CD4-positive, alpha-beta T cell treated with Interleukin-21 for 1 hour (primary cell): ENCODE measurements at places on chromosomes 12 and 14.

DNA sequence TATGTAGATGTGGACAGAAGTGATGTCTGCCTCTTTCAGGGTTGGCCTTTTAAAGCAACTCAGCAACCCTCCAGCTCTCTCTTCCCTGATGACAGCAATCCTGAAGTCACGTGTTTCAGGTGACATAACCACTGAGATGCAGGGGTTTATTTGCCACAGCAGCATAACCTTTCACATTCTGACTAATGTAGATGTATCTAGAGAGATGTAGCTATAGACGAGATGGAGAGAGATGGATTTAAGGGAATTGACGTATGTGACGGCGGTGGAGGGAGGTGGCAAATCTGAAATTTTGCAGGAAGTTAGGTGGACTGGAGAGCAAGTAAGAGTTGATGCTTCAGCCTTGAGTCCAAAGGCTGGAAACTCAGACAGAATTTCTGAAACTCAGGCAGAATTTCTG is 126.0 kb downstream of the ZFP36L1 start:
- DNase-seq = no peak

- DNase-seq = no peak
Measured at GRCh38 chr12:67413577-67413976, 144.4 kb downstream of the CAND1 start.

DNA sequence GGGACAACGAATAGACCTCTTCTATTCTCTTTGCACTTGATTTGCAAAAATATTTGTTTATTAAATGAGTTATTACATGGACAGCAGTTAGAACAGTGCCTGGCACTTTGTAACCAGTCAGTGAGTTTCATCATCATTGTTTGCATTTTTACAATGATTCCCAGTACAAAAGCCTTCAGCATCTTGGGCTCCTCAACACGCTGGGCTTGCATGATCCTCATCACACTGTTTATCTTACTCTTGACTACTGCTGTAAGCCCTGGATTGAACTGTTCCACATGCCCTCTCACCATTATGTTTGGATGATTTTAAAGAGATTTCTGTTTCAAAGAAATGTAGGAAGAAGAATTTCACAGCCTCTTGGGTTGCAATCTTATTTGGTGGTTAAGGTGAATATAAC is 204.3 kb downstream of the PELI2 start:
- no peak for DNase-seq

DNA sequence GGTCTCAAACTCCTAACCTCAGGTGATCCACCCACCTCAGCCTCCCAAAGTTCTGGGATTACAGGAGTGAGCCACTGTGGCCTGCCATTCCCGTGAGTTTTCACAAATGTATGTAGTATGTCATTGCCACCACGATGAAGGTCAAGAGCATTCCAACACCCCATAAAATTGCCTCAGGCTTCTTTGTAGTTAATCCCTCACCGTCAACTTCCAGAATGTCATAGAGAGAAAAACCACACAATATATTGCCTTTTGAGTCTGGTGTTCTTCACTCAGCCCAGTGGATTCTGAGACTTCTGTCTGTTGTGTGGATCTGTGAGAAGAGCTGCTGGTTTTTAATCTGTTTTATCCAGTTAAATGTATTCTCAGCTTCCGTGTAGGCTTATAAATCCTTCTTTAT is 12.6 kb upstream of the CFAP251 start:
- DNase-seq = no peak

GRCh38 chr14:92539419-92539818 is 25.8 kb downstream of the RIN3 start:
- no peak for DNase-seq

- no peak for DNase-seq
Measured at GRCh38 chr12:38159591-38160317, 156.8 kb upstream of the ALG10B start.

DNA sequence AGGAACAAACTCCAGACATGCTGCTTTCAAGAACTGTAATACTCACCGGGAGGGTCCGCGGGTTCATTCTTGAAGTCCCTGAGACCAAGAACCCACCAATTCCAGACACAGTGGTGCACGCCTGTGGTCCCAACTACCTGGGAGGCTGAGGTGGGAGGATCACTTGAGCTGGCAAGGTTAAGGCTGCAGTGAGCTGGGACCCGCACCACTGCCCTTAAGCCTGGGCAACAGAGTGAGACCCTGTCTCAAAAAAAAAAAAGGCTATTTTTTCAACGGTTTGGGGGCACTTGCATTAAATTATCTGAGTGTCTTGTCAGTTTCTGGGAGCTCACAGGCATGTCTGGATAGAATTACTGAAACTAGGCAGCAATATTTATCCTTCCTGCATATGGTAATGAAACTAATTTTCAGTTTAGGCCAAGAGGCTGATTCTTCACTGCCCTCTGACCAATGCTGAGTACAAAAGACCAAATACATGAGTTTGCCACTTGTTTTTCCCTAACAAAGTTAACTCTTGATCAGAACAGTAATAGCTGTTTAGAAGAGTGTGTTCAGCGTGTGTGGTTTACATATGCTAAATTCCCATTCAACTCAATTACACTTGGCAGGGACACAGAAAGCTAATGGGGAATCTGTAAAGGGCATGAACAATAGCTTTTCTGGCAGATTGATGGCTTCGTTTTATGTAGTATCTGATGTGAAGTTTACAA is 65.8 kb upstream of the RASSF3 start:
- no peak for DNase-seq

- DNase-seq = no peak
Measured at GRCh38 chr14:73713206-73713802, 880 bp downstream of the PNMA1 start.

- DNase-seq = no peak
Measured at GRCh38 chr14:55976219-55976618, 142.0 kb upstream of the PELI2 start.

DNA sequence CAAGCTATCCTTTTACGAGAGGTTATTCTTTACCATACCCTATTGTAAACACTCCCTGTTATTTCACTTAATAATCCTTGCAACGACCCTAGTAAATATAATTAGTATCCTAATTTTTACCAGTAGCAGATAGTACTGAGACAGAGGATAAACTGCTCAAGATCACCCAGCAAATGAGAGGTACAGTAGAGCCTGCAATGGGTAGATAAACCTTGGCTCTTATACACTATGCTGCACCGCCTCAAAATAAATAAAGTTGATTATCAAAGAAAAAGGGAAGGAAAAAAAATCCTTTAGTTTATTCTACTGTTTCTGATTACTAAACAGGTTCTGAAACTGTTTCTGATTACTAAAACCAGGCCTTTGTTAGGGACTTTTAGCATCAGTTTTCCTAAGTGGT is 22.5 kb downstream of the YBX3 start:
- no peak for DNase-seq

GRCh38 chr12:6226679-6227051 is 26.5 kb downstream of the CD9 start:
- DNase-seq = no peak

- DNase-seq = no peak
Measured at GRCh38 chr12:105555556-105556295, 225.2 kb downstream of the C12orf75 start.

DNA sequence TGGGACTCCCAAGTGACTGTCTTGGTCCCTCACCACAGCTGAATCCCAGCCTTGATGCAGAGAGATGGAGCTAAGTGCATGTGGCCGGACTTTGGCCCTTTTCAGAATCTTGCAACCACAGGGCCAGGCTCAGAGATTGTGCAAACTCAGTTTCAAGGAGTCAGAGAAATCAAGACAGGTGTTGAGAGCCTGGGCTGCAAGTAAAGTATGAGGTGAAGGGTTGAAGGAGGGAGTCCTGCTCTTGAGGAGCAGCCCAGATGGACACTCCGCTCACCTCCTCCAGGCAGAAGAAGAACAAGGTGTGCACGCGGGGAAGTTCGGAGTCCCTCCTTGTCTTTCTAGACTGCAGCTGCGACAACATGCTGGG is 6.3 kb upstream of the BMP4 start:
- no peak for DNase-seq

- no peak for DNase-seq
Measured at GRCh38 chr12:64810831-64811230, 13.6 kb upstream of the TBC1D30 start.

- DNase-seq = no peak
Measured at GRCh38 chr14:101594511-101595148, 33.3 kb downstream of the DIO3 start.

GRCh38 chr12:3989218-3989550 is 116.0 kb upstream of the PARP11 start:
- no peak for DNase-seq

- no peak for DNase-seq
Measured at GRCh38 chr12:73632191-73632590, 905.4 kb upstream of the ATXN7L3B start.

GRCh38 chr14:100450049-100450448 is 126.9 kb downstream of the SLC25A47 start:
- no peak for DNase-seq

DNA sequence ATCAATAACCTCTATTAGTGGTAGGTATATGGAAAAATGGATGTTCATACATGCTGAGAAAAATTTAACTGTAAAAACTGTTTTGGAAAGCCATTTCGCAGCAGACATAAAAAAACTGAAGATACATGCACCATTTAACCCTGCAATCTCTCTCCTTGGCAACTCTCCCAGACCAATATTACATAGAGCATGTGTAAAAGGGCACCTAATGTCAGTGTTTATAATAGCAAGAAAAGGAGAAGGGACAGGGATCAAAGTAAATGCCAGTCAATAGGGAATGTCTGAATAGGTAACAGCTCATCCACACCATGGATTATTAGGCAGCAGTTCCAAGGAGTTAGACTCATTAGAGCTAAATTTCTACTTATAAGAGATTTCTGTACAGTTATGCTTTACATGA is 77.2 kb downstream of the BTG1 start:
- DNase-seq = no peak

GRCh38 chr14:89509891-89510290 is 92.9 kb upstream of the FOXN3 start:
- DNase-seq = no peak

DNA sequence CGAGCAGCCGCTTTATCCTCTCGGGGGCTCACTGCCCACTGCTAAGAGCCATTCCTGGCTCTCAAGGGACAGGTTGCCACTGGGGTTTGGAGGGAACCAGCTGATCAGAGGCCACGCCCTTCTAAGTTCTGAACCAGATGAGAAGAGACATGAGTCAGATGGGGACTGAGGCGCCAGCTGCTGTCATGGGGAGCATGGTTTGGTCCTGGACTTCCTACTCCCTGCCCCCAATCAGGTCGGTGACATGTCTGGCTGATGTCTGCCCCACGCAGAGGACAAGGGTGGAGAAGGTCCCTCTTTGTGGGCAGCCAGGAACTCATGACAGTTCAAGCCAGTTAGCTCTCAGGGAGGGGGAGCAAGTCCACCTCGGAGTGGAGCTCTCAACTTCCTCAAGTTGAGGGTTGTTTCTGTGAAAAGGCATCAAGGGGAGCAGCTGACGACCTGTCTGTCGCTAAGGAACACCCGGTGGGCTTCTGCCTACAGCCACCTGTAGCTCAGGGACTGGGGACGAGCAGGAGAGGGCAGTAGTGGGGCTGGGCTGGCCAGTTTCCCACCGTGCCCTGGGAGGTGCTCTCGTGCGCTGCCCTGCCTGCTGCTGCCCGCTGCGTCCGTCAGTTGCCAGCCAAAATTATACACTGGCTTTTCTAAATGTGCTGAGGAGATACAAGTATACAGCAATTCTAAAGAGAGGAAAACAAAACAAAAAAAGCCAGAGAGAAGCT is 20.5 kb downstream of the PSMC1 start:
- no peak for DNase-seq

DNA sequence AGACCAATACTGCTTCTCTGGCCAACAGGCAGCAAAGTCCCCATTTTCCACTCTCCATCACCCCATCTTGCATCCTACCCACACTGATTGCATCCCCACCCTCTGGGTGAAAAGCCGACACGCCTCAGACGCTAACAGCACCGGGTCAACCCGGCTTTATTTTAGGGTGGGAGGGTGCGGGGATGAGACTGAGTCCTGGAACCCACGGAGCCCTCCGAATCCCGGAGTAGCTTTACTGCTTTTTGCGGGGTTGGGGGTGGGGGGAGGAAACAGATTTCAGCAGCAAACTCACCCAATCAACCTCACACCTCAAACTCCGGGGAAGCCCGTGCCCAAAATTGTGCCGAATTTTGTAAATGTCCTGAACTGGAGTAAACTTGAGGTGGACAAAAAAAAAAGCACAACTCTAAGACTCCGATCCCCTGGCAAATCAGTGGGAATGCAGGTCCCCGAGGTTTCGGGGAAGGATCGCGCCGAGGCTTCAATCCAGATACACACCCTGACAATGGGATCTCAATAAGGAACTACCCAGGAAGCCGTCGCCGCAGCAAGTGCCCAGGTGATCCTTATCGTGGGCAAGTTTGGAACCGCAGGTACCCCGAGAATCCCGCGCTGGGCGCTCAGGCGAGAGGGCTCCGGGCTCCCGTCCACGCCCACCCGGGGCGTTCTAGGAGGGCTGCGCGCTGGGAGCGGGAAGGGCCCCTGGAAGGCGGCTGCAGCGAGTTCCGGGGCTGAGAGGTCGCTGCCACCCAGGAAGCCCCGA is 1.1 kb downstream of the GCH1 start:
- DNase-seq = peak; percentile 32

- DNase-seq = no peak
Measured at GRCh38 chr12:69898236-69898635, 73.2 kb downstream of the MYRFL start.

GRCh38 chr14:58109744-58110143 is 42.3 kb downstream of the ARMH4 start:
- DNase-seq = no peak

DNA sequence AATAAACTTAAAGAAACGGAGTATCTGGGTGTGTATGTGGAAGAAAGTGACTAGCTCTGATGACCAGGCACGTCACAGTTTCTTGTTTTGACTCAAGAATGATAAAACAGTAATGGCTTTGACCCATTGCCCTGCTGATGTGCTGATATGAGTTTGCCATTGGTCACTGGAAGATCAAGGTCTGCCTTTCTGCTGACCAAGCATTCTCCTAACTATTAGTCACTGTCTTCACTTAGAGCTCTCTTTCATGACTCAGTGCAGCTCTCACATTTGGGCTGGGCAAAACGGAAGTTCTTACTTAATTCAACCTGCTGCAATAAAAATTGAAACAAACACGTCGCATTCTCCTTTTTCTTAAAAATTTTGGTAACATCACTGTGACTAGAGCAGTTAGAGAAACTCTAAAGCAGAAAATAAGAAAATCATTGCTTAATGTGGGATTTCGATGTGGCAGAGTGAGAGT is 366.7 kb downstream of the BTG1 start:
- peak; percentile 65 for DNase-seq

DNA sequence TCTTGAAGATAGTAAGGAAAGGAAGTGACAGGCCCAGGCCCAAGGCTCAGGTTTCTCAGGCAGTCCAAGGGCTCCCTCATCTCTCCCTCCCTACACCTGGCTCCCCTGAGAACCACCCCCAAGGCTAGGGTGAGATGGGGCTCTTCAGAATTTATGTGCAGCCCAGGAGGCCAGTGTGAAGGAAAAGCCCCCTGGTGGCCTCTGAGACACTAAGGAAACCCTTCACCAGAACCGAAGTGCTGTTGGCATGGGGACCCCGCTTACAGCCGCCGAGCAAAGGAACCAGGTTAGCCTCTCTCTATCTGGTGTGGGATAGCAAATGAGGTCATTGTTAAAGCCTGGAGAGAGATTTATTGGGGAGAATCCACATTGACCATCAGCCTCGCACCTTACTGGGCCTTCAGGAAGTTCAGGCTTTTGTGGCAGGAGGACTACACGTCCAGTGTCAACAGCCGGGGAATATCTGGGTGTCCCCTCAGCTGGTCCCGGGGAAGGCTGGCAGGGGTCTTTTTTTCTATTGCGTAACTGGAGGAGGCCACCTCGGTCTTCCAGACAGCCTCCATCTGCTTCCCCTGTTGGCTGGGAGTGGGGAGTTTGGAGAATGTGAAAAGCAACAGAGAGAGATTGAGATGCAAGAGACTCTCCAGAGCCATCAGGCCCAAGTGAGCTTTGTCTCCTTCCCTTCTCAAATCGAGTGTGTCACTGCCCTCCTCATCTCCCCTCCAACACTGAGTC is 18.1 kb downstream of the FAM186B start:
- DNase-seq = no peak
